Progenitor cell of endocrine pancreas (in vitro differentiated cells): ENCODE measurements at places on chromosomes 3 and 15. TPM values are rescaled to one million over a fixed set of nuclear protein-coding genes. Genes with fewer than 3 reads are reported as not detected.

- no peak for DNase-seq
These were observed 33.2 kb upstream of the LEKR1 start for GRCh38 chr3:156792945-156793344.

- DNase-seq = no peak
These were observed 115.1 kb downstream of the IQSEC1 start for GRCh38 chr3:12957824-12958792.

DNA sequence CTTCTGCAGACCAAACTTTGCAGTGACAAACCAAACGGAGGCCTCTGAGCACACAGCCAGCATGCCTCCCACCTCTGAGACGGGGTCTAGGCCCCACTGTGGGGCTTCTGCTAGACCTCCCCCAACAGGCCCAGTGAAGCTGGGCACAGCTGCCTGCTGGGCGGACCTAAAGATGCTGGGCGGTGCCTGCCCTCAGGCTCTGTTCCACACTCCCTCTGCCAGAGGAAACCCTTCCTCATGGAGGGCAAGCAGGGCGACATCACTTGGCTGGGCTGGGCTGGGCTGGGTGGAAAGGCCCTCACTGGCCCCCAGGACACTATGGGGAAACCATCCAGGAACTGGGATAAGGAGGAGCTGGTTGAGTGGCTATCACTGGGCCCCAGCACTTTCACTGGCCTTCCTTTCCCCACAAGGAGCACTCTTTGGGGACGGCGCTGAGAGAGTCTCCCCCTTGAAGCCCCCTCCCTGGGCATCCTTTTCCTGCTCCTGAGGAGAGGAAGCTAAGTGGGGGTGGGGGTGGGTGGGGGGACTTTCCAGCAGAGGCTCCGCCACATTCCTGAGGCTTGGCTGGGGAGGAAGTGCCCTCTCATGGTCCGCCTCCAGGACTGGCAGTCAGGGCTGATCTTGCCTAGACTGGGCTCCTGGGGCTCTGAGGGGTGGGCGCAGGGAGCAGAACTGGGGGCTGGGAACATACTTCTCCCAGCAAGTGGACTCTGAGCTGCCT, 98.1 kb upstream of the HACD2 start:
- no peak for DNase-seq

- no peak for DNase-seq
These were observed 119.5 kb downstream of the RPL22L1 start for GRCh38 chr3:170750478-170750830.

DNA sequence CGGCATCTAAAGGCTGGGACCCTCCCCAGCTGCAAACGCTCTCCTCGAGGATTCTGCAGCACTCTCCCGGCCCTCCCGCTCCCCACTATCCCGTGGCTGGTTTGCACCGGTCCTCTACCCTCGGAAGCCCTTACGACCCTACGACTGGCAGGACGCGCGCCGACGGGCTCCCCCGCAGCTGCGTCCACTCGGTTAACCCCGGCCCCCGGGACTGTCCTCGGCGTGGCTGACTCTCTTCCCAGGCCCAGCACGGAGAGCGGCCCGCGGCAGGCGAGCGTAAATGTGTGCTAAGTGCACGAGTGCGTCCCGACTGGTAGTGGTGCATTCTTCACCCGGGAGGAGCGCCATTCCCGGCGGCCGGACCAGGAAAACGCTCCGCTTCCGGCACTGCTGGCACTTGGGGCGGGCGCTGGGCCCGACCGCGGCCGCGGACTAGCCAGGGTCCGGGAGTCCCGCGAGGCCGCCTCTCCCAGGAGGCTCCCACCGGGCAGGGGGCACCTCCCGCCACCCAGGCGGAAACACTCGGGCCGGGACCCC, 508 bp downstream of the GORASP1 start:
- peak; percentile 37 for DNase-seq

DNA sequence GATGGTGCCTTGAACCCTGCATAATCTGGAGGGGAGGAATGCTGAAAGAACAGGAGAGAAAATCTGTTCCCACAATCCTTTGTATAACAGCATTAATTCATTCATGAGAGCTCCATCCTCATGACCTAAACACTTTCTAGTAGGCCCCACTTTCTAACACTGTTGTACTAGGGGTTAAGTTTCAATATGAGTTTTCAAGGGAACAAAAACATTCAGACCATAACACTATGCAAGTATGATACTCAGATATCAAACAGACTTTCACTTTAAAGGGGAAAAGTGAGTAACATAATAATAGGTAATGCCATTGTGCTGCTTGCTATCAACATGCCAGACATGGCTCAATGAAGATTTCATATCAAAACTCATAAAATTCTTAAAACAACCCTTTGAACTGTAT, 32.4 kb upstream of the PLSCR2 start:
- no peak for DNase-seq

GRCh38 chr3:195838714-195839113, 27.0 kb upstream of the MUC4 start:
- no peak for DNase-seq

GRCh38 chr3:125107861-125108567, 52.2 kb upstream of the HEG1 start:
- no peak for DNase-seq

GRCh38 chr3:97914388-97914787, 57.8 kb downstream of the RIOX2 start:
- DNase-seq = no peak

- DNase-seq = no peak
These were observed 136.1 kb upstream of the MEF2A start for GRCh38 chr15:99429681-99430081.

DNA sequence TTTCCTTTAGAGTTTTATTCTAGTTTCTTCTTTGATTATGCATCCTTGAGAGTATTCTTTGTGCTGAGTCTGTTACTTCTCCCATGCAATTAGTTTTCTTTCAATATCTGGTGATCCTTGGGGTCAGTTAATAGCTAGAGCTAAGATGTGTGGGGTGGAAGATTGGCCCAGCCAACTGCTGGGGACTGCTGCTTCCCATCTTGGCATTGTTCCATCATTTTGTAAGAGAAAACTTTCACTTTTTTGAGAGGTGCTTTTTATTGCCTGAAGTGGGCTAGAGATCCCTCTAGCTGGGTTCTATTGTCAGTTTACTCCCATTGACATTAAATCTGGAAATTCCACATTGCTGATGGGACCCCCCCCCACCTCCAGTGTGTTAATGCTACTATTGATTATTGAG, 15.4 kb downstream of the BCL2L10 start:
- no peak for DNase-seq

DNA sequence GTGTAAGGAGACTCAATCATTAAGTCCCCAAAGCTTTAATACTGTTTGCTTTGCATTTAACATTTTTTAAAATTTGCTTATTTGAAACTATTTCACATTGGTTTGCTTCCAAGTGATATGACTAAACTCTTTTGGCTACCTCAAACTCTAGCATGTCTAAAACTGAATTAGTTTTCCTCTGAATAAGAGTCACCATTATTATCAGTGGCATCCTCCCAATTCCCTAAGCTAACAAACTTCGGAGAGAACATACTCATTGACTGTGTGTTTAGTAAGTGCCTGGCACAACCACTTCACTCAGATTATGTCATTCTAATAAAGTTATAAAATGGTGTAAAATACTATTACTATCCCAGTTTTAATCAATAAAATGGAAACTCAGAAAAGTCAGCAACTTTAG, 21.9 kb downstream of the ATOSA start:
- DNase-seq = no peak

NOX5 gene
- not detected in 2 replicates for total RNA-seq

TJP1 gene
- total RNA-seq = 167 and 172 TPM in 2 replicates
